Cardiac septum (tissue), 1 donor: ENCODE measurements at places on chromosomes 7 and 10. TPM values are rescaled to one million over a fixed set of nuclear protein-coding genes. Genes with fewer than 3 reads are reported as not detected.

DNA sequence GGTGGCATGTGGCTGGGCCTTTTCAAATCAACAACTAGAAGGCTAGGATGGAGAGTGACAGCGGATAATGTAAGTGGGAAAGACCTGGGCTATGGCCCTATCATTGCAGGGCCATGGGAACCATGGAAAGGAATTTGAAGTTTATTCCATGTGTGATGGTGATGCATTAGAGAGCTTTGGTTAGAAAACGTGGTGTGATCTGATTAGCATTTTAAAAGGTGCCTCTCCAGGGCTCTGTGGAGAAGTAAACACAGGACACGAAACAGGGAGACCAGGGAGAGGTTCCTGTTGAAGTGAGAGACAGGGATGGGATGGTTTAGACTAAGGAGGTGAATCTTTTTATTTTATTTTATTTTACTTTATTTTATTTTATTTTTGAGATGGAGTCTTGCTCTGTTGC is 749.5 kb downstream of the GATA3 start:
- DNase-seq: no peak

GRCh38 chr7:27478084-27478483 is 184.6 kb downstream of the HIBADH start:
- DNase-seq: no peak

DNA sequence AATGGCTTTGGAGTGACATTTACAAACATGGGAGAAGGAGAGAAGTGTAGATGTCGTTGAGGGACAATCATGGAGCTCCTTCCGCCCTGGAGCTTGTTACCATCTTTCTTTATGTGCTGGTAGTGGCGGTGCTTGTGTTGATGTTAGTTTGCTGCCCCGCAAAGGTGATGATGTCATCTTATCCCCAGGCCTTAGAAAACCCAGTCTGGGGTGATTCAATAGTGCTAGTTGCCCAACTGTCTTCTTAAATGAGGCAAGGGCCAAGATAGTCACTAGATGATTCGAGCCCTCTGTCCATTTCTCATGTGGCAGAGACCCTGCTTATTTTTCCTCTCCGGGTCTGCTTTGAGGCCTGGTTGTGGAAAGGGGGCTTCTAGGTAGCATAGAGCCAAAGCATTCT is 277.4 kb downstream of the CCSER2 start:
- no peak for DNase-seq

DNA sequence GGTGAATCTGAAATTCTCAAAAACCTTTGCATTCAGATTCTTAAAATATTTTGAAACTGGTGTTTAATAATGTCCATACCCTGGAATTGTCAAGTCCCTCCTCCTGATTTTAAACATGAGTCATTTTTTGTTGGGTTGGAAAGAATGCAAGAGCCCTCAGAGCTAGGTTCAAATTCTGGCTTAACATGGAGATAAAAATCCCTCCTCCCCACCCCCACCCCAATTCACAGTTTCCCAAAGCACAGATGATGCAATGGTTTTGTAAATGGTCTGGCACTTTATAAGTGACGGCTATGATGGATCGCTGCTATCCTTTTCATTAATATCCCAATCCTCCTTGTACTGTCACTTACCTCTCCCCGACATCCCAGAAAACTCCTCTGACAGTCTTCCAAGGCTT is 332.8 kb downstream of the PLXNA4 start:
- no peak for DNase-seq

- DNase-seq: no peak
Observed at GRCh38 chr10:96230527-96230926, 40.8 kb downstream of the BLNK start.

DNA sequence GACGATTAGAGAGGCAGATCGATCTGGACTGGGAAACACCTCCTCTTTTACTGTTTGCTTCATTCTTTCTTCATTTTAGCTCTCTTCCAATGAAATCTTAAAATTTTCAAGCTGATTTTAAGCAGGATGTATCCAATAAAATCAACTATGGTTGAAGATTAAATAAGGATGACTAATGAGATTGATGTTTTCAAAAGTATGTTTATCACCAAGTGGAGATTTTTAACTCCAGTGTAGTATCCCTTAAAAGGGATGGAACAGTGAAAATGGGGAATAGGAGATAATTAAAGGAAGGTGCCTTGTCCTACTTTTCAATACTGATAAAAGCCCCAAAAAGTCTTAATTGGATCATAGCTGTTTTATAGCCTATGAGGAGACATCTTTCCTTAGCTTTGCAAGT is 11.6 kb upstream of the LIPF start:
- DNase-seq: no peak

DNA sequence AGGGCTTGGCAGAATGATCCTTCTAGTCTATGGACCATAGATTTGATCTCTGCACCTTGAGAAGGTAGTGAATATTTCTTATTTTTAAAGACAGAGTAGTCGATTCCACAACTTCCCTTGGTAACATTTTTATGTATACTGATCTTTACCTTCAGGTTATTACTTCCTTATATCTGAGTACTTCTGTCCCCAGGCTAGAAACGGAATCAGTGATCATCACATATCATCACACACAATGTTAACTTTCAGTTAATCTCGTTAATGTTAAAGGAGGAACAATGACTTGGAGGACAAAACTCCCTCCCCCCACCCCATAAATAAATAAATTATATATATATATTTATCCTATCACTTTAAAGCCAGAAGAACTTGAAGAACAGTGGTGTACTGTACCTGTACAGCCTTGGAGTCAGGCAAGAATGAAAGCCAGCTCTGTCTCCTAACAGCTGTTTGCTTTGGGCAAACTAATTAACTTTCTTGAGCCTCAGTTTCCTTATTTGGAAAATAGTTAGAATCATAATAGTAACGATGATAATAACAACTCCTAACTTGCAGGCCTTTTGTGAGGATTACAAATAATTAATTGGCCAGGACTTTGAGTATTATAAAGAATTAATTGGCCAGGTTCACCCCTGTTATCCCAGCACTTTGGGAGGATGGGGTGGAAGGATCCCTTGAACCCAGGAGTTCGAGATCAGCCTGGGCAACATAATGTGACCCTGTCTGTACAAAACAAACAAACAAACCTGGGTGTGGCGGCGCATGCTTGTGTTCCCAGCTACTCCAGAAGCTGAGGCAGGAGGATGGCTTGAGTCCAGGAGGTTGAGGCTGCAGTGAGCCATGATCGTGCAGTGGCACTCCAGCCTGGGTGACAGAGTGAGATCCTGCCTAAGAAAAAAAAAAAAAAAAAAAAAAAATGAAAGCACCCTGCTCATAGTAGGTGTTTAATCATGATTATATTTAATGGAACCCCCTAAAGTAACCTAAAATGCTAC is 63.5 kb downstream of the SAMD9 start:
- DNase-seq: no peak

- no peak for DNase-seq
Observed at GRCh38 chr7:154620141-154620755, 382.7 kb downstream of the PAXIP1 start.

- no peak for DNase-seq
Observed at GRCh38 chr7:70460562-70460961, 671.4 kb upstream of the GALNT17 start.

DNA sequence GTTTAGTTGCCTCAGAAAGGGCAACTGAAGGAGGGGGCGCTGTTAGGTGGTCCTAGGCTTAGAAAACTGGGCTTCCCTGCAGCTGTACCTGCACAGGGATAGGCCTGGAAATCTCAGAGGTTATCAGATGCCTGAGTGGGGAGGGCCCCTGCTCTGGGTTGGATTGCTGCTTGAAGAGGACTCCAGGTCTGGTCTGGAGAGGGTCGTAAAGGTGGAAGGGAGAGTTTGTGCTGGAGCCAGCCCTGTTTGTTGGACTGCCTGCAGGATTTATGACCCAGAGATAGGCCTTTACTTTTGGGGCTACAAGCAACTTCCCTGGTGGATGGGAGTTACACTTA is 765.9 kb downstream of the GRID1 start:
- no peak for DNase-seq

DNA sequence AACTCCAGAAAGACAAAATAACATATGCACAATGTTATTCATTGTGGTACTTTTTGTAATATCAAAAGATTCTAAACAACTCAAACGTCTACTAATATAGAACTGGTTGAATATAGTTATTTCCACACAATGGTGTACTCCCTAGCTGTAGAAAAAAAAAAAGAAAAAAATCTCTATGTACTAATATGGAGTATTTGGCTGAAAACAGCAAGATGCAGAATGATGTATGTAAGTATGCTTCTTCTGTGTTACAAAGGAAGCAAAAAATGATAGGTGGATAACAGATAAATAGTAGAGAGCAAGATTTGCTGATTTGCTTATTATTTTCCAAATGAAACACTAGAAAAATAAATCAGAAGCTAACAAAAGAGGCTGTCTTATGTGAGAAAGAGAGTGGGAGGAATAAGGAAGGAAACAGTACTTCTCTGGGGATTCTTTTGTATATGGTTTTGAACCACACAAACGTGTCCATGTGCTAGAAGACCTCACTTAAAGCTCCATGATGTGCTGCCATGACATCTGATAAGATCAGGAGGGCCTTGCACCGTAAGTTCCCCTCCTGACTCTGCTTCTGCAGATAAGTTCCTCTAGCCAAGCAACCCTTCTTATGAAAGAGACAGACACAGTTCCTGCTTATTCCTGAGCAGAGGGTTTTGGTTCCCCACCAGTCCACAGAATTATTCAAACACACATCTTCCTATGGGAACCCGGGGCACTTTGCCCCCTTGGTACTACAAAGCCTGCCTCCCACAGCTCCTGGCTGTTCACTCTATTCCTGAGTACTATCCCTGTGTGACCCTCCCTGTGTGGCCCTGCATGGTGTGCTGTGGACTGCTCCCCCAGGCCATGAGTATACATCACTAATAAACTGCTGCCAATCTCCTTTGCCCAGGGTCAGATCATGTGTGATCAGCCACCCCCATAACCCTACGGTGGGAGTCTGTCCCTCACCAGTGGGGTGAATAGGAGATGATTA is 159.1 kb downstream of the CCDC71L start:
- DNase-seq: no peak

GRCh38 chr7:16040346-16040745 is 353.9 kb upstream of the MEOX2 start:
- no peak for DNase-seq

DNA sequence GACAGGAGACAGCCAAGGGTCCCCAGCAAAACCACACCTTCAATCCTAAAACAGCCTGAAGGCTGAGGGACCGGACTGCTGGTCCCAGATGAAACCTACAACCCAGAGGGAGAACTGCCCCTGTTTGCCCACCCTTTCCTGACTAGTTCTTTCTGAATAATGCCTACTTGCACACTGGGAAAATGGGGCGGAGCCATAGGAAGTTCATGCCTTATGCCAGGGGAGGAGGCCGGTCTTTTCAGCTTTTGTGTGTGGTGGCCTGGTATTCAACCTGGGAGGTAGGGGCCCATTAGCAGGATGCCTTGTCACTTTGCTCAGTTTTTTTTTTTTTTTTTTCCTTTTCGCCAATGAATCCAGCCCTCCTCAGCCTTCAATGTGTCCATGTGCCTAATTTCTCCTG is 20.7 kb downstream of the TOMM7 start:
- DNase-seq: no peak

GRCh38 chr7:102286237-102287110 is at the start of gene SH2B2:
SH2B2 (plus strand) TSS chr7:102286868; CDS start chr7:102300551, 13,683 bp downstream.
- peak; percentile 92 for DNase-seq

- no peak for DNase-seq
Observed at GRCh38 chr10:82409671-82410070, 534.7 kb downstream of the NRG3 start.

- no peak for DNase-seq
Observed at GRCh38 chr10:8214587-8214986, 160.1 kb downstream of the GATA3 start.

- no peak for DNase-seq
Observed at GRCh38 chr7:16397501-16398145, 23.7 kb downstream of the CRPPA start.

- peak; percentile 36 for DNase-seq
Observed at GRCh38 chr10:78875932-78876331, 192.8 kb upstream of the ZMIZ1 start.

- no peak for DNase-seq
Observed at GRCh38 chr10:9102026-9102425, 1047.5 kb downstream of the GATA3 start.

DNA sequence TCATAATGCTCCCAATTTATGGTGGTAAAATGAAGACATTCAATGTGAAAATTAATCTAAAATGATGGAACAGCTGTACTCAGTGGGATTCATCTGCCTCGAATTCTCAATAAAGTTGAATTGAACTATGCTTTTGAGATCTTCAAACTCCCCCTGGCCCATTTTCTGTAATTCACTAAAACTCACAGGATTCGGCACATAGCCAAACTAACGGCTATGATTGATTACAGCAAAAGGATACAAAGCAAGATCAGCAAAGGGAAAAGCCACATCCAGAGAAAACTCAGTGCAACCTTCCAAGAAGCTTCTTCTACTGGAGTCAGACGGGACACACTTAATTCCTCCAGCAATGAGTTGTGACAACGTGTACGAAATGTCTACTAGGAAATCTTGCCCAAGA is 307.5 kb downstream of the CNTNAP2 start:
- DNase-seq: no peak

DNA sequence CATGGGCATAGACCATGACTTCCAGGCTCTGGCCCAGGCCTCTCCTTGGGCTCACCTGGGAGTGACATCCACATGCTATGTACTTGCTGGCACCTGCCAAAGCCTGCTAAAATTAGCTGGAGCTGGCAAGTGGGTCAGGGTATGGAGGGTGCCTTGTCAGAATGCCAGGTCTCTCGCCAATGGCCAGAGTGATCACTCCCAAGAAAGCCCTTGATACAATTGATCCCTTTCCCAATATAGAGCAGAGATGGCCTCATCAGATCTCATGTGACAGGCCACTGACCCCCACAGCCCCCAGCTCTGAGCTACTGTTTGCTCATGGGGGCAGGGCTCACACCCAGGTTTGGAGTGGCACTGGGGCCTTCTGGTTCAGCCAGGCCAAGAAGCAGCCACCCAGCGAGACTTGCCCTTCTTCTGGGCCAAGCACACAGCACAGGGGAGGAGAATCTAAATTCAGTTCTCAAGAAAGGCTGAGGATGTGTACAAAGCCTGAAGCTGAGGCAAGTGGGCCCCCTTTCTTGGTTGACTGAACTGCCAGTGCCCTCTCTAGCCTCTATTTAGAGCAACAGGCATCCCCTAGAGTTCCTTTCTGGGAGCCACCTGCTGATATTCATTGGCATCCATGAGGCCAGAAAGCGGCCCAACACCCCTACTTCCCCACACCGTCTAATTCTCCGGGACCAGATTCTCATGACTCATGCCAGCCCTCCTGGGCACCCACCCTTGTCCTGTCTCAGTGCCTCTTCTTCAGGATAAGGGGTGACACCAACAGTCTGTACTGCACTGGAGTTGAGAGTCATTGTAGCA is 18.9 kb upstream of the MYL7 start:
- peak; percentile 67 for DNase-seq

The GHRHR gene
- total RNA-seq: not detected

The GPR85 gene
- total RNA-seq: 4.6 TPM

The SERPINE1 gene
- 27.2 TPM for total RNA-seq

The MYPN gene
- total RNA-seq: 196 TPM

The PILRA gene
- total RNA-seq: 2.3 TPM

The GDF2 gene
- not detected for total RNA-seq
